ENCODE measurements at places on chromosomes 4 and X.

GRCh38 chr4:86972997-86973396 lies 38.2 kb downstream of the AFF1 start:
- no peak for DNase-seq

DNA sequence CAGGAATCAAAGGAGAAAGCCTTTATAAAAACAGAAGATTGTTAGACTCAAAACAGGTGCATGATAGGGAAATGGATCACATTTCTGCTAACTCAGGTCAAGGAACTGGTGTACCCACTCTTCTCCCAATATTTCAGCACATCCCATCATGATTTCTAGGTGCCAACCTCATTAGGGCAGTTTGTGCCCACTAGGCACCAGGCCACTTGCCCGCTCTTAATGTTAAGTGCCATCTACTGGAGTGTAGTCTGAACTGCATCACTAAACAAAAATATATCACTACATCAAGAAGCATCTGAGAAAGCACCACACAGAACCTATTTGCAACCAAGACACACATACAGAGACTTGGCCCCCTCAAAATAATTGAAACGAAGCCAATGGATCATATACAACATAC lies 140.4 kb upstream of the GRID2 start:
- DNase-seq, result no peak

DNA sequence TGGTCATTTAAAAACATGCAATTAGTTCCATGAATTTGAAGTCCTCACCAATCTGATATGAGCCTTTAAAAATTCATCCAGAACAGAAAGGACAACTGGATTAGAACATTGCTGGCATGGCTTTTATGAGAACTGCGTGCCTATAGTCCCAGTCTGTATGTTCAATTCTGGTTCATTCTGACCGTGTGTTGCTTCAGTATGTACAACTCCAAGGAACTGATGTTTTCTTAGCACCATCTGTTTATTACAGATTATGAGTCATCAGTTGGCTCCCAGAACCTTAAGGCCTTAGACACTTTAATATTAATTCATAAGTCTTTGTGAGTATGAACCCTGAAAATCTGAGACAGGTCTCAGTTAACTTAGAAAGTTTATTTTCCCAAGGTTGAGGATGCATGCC lies 115.0 kb downstream of the CEP44 start:
- no peak for DNase-seq

DNA sequence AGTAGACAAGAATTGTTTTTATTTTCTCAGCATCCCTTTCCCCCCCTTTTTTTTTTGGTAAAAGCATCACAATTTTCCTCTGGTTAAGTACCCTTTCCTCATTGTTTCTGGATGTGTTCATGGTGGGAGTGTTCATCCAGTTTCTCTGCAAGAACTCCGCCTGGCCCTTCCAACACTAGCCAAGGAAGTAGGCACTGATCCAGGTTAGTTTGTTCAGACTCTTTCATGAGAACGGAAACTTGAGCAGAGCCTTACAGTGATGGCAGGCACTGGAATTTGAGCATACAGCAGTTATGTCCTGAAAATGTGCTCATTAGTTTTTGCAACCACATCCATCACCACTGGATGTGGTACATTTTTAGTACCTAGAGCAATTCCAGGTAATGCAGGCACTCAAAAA lies 336.1 kb upstream of the BOD1L1 start:
- DNase-seq, result no peak

DNA sequence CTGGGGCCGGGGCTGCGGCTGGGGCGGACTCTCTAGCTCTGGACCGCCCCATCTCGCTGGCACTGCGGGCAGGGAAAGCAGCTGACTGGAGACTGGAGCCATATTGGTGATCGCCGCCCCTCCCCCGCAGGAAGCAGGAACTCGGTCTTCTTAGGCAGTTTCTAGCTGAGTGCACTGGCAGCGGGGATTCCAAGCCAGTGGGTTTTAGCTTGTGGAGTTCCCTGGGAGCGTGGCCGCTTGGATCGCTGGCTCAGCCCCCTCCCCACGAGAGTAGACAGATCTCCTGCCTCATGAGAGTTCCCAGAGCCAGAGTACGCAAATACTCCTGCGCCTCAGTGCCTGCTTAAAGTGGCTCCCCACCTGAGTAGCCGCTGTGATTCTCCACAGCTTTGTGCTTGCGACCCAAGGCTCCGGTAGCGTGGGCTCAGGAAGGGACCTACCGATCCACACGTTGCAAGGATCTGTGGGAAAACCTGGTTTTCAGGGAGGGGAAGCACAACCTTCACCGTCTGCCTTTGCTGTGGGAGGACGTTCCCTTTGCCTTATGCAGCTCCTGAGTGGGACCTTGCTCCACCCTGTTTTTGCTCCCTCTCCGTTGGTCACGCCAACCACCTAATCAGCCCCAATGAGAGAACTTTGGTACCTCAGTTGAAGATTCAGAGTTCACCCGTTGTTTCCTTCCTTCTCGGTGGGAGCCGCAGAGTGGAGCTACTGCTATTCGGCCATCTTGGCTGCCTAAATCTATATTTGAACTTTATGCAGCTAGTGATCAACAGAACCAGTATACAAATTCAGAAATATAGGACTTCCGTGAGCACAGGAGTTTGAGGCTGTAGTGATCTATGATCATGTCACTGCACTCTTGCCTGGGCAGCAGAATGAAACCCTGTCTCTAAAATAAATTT lies 803.9 kb upstream of the PCDH10 start:
- DNase-seq, result no peak

- DNase-seq, result no peak
Observed at GRCh38 chr4:95220205-95221175, 328.3 kb downstream of the UNC5C start.

GRCh38 chrX:12229986-12230385 lies 91.7 kb downstream of the FRMPD4 start:
- DNase-seq, result no peak

All from activated T-cell treated with anti-CD3 and anti-CD28 coated beads for 4 hours (primary cell).